ENCODE measurements at places on chromosomes 5 and 9. TPM values are rescaled to one million over a fixed set of nuclear protein-coding genes. Genes with fewer than 3 reads are reported as not detected.

The SHISAL2B gene
- total RNA-seq = not detected

The SLC6A19 gene
- not detected for total RNA-seq

DNA sequence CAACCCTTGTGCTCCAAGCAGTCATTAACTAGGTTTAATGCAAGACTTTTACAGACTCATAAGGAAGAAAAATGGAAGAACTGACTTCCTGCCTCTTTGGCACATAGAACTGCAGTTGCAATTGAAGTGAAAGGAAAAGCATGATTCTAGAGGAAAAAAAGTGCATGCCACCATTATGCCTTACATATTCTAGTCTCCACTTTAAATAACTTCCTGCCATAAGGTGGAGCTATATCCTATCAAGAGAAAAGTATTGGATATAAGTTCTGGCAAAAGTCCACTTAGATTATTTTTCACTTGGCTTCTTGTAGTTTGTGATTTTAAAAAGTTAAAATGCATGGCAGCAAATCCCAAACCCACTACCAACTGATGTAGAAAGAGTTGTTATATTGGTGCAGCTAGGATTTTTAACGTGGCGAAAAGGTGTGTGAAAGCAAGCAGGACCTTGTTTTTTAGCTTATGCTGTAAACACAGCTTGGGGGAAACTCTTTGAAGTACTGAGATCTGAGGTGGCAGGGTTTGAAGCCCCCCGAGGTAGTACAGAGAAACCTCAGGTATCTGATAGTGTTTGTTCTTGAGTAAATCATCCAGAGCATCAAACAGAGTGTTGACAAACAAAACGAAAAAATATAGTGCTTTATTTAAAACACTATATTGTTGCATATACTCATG lies 117.9 kb downstream of the ANXA1 start:
- no peaks in the 10 kb centered on the region for H3K27me3 ChIP-seq
- no peaks in the 10 kb centered on the region for H3K36me3 ChIP-seq
- no peak overlapping the region for H3K4me3 ChIP-seq
- no peak overlapping the region for H3K27ac ChIP-seq
- no peaks in the 10 kb centered on the region for H3K4me1 ChIP-seq

- H3K27ac ChIP-seq = no peak overlapping the region
- no peaks in the 10 kb centered on the region for H3K27me3 ChIP-seq
- H3K4me1 ChIP-seq = no peaks in the 10 kb centered on the region
- H3K36me3 ChIP-seq = no peaks in the 10 kb centered on the region
- DNase-seq = no peak
These were observed 151.6 kb upstream of the MAP1B start for GRCh38 chr5:71955723-71956122.

GRCh38 chr5:67187006-67187715 lies 9.4 kb downstream of the CD180 start:
- H3K27ac ChIP-seq = peak overlapping the region; percentile 51
- H3K4me1 ChIP-seq = peaks cover 56% of the 10 kb centered on the region
- H3K36me3 ChIP-seq = peaks cover 13% of the 10 kb centered on the region
- peak overlapping the region; percentile 4 for H3K4me3 ChIP-seq
- no peak for DNase-seq

DNA sequence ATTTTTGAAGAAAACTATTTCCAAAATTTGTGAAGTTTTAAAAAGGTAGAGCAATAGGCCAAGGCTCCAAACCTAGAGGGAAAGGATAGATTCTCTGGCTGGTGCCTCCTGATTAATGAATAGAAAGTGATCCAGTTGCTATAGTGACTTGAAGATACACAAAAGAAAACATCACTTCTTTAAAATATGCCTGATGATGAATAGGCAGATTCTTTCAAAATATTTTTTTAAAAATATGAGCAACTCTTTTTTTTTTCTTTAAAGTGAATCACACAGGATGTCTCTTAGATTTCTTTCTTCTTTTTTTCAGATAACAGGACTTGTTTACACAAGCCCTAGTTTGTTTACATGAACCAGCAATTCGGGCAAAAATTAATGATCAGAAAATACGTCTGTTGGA lies 124.4 kb downstream of the RFK start:
- no peak overlapping the region for H3K27ac ChIP-seq
- no peaks in the 10 kb centered on the region for H3K4me1 ChIP-seq
- no peaks in the 10 kb centered on the region for H3K36me3 ChIP-seq
- H3K4me3 ChIP-seq = no peak overlapping the region
- DNase-seq = no peak
- H3K27me3 ChIP-seq = peaks cover 2% of the 10 kb centered on the region

- H3K27ac ChIP-seq = no peak overlapping the region
- H3K36me3 ChIP-seq = no peaks in the 10 kb centered on the region
- no peaks in the 10 kb centered on the region for H3K27me3 ChIP-seq
- DNase-seq = no peak
- no peak overlapping the region for H3K4me3 ChIP-seq
These were observed 698.8 kb upstream of the C9orf72 start for GRCh38 chr9:28272127-28272526.
